ENCODE measurements at places on chromosomes 16 and 17.

- DNase-seq, result no peak
Measured at GRCh38 chr17:55086635-55087058, 118.1 kb downstream of the STXBP4 start.

- no peak for DNase-seq
Measured at GRCh38 chr16:50988441-50988840, 162.6 kb downstream of the SALL1 start.

DNA sequence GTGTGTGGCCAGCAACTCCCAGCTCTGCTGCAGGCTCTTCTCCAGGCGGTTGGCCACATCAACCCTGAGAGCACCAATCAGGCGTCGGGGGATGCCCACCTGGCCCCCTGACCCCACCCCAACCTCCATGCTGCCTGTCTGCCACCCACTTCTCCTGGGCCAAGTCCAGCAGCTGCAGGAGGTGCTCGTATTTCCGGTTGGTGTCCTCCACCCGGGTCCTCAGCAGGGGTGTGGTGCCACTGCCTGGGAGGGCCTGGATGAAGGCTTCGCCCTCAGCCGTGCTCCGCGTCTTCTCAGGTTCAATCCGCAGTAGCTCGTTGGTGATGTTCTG, 44.6 kb downstream of the UBN1 start:
- no peak for DNase-seq

GRCh38 chr16:31080756-31081419, 6.7 kb downstream of the ZNF646 start:
- no peak for DNase-seq

GRCh38 chr17:81962499-81963441, 1.8 kb upstream of the NOTUM start:
- no peak for DNase-seq

DNA sequence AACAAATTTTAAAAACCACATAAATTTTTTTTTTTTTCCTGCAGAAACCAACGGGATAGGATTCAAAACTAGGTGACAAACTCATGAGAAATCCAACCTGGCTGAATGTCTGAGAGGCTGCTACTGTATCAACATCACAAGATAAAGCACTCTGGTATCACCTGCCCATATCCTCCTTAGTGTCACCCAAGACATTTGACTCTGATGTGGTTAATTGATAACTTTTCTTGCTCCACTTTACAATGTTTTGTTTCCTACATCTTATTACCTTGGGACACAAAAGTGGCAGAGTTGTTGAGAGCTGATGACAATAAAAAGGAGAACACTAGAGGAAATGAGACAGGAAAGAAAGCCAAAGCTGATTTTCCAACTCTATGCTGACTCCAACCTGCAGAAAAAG, 4.0 kb upstream of the FBXL20 start:
- no peak for DNase-seq

DNA sequence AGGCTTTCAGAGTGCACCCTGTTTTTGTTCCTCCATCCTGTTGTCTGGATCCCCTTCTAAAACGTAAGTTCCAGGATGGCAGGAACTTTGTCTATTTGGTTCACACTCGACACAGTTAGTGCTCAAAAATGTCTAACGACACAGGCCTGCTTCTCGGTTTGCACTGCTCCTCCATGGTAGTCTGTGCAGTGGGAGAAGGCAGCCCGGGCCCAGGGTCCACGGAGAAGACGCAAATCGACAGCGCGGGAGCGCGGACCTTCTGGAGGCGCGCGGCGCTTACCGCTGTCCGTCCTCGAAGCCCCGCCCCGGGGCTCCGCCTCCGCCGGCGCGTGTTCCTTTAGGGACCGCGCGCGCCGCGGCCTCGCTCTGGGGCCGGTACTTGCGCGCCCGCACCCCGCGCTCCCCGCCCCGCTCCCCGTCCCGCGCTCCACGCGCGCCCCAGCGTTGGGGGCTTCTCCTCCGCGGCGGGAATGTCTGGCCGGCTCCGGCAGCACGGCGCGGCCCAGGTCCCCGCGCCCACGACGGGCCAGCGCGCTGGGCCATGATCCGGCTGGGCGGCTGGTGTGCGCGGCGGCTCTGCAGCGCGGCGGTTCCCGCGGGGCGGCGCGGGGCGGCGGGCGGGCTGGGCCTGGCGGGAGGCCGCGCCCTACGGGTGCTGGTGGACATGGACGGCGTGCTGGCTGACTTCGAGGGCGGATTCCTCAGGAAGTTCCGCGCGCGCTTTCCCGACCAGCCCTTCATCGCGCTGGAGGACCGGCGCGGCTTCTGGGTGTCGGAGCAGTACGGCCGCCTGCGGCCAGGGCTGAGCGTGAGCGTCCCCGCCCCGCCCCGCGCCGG, at the start of gene NT5M:
NT5M (plus strand) TSS at position 364 of the 837 bp plus-strand sequence; CDS start at position 542, 178 bp downstream.
- DNase-seq, result peak; percentile 84

DNA sequence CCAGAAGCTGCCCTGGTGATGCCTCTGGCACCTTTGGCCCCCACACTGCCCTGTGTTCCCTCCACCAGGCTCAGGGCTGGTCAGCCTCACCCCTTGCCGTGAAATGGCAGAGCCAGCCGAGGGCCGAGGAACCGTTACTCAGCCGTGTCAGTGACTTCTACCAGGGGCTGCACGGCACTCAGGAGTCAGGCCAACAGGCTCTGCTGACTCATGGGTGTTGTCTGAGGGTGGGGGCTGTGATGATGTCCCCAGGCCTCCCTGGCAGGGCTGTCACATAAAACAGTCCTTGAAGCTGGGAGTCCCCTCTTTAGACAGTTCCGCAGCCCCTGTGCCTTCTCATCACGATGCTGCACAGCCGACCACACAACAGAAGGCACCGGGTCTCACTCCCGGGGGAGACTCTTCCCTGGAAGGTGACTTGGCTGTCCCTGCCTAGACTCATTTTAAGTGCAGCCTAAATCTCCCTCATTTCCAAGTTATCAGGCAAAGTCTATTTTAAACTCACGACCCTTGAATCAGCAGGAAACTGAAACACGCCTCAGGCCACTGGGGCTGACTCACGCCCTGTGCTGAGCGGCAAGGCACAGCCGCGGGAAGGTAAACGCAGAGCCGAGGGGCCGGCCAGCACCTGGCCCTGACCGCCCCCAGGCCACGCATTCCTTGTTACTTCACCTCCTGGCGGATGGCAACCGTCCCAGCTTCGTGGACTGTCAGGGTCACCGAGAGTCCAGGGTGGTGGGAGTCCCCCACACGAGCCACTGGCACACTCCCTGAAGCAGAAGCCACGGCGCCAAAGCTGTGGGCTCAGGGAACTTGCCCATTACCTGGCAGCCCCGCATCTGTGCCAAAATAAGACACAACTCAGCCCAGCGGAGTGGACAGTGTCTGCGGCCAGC, 102.6 kb downstream of the ZNF778 start:
- peak; percentile 46 for DNase-seq

DNA sequence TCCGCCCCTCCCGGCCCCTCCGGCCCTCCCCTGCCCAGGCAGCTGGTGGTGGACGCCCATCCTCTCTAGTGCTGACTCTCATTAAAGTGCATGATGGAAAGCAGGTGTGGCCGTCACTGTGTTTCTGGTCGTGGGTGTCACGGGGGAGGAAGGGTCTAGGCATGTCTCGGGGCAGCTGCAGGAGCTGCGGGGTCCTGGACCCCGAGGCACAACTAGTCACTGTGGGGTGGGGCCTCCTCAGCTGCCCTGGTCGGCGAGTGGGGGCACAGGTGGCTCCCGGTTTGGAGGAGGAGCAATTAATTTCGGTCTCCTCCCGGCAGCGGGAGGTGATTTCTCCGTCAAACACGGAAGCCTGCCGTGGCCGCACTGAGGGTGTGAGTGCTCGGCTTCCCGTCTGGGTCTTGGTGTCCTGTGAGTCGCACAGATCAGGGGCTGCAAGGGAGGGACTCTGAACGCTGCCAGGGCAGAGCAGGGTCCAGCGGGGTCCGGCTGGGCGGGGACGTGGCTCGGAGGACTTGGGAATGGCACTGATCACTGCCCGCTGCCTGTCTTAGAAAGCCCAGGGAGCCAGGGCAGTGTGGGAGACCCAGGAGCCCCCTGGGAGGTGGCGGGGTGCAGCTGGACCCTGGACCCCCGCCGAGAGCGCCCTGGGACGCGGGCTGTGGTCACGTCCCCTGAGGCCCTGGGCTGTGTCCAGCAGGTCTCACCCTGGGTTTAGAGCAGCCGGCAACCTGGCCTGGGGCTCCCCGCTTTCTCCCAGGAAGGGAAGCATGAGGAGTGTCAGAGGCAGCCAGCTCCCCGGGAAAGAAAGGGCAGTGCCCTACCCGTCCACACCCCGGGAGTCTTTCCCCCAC, 3.3 kb downstream of the TPSD1 start:
- no peak for DNase-seq

GRCh38 chr17:32513579-32513978, 26.8 kb downstream of the CDK5R1 start:
- DNase-seq, result no peak
